ENCODE measurements at places on chromosomes 4 and X.

- DNase-seq, result no peak
Observed at GRCh38 chr4:146275370-146275769, 61.0 kb downstream of the REELD1 start.

DNA sequence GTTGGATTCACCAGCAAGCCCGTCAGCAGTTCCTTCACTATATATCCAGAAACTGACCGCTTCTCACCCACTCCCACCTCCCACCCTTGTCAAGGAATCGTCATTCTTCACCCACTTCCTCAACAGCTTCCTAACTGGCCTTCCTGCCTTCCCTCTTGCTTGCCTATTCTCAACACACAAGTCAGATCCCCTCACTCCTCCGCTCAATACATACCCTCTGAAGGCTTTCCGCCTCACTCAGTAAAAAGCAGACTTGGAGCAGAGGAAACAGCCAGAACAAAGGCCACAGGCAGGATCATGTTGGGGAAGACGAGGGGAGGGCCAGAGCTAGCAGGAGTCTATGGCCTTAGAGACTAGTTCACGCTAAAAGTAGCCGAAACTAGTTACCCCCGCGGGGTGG, 23.7 kb downstream of the RWDD4 start:
- DNase-seq, result no peak

DNA sequence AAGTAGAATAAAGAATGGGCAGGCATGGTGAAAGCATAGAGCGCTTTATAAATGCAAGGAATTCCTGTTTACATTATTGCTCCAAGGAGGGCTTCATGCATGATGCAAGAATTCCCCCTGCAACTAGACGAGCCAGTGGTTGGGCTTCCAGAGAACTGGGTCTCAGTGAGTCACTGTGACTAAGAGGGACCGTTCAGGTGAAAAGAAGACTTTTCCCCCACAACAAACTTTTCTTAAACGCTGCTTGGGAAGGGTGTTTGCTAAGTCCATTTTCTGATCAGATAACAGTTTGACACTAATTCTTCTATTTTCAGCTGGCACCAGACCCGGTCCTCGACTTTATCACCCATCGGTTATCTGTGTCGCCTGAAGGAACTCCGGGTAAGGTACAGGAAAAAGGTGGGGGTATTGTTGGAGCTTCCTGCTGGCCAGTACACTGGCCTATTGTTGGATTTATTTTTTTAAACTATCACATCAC, 40.1 kb downstream of the LDB2 start:
- DNase-seq, result peak; percentile 67

DNA sequence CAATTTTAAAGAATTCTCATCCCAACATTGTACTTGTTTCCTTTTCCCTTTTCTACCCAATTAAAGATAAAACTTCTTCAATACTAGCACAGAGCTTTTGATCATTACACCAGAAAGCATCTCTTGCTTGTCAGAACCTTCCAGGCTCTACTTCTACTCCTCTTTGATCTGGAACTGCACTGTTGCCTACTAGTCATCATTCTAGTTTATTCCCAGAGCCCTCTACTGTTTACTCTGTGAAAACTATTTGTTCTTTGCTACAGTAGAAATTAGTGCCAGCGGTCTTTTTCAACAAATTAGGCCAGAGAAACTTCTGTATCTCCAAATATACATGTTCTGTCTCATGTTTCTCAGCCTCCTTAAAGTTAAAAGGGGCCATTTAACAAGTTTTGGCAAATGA, 46.8 kb upstream of the TMPRSS11F start:
- no peak for DNase-seq

- DNase-seq, result no peak
Observed at GRCh38 chr4:148716431-148717052, 274.3 kb upstream of the NR3C2 start.

- peak; percentile 13 for DNase-seq
Observed at GRCh38 chrX:340641-341423, 22.2 kb upstream of the GTPBP6 start.

DNA sequence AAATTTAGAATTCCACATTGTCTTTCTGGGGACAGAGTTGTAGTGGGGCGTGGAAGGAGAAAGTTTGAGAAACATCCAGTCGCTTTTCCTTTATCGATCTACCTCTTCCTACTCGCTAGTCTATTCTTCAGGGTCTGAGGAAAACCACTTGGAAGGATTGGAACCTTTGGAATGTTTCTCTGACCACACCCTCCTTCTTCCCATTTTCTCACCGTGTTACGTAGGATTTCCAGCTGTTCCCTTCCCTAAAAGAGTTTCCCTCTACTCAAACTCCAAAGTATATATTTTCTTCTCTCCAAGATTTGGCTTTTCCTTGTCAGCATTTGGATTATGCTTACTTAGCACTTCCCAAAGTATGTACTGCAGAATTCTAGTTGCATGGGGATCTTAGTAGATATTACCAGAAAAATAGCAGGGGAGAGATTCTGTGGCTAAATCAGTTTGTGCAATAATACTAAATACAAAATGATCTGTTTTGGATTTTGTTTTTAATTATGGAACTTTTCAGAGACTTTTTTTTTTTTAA, 4.9 kb downstream of the ENPEP start:
- DNase-seq, result no peak

DNA sequence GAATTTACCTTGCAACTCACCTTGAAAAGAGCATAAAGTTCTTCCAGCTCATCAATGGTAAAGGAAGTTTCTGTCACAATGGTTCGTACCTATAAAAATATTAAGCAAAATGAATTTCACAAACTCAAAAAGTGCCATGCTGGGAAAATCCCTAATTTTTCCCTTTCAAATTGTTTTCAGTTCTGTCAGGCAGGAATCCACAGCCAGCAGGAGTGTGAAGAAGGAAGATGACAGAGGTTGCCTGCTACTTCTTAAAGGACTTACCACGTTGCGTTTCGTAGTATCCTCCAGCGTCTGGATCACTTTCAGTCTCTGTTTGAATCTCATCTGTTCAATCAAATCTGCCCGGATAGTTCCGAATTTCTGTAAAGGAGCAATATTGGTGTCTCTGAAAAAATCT, 70.3 kb upstream of the UCP1 start:
- no peak for DNase-seq

GRCh38 chr4:181971411-181971810, 271.8 kb upstream of the TENM3 start:
- no peak for DNase-seq

DNA sequence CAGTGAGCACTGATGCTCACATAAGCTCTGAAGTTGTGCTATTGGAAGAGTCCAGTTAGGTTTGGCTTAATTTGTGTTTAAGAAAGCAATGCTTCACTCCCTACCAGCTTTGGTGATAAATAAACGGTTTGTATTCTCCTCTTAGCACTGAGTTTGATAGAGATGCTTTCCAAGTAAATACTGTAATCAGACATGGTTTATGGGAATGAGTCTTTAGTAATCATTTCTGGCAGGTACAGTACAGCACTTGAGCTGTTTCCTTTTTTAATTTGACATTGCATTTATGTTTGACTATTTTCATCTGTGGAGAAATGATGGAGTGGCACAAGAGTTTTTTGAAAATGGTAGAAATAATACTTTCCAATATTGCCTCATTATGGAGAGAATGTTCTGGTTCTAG, 455.3 kb downstream of the ACTRT1 start:
- DNase-seq, result no peak

- DNase-seq, result no peak
Observed at GRCh38 chr4:109552237-109552636, 7.8 kb upstream of the MCUB start.

DNA sequence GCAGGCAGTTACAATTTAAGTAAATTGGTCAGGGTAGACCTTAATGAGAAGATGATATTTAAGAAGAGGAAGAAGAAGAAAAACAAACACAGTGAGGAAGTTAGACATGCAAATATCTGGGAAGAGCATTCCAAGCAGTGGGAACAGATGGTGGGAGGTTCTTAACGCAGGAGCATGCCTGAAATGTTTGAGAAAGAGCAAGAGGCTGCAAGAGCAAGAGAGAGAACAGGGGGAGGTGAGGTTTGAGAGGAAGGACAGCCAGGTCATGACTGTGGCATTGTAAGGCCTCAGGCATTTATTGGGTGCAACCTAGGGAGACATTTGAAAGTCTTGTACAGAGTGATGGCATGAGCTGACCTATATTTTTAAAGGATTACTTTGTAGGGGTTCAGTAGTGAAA, 136.0 kb downstream of the UGT8 start:
- no peak for DNase-seq

- no peak for DNase-seq
Observed at GRCh38 chr4:36133086-36133485, 111.2 kb downstream of the ARAP2 start.

DNA sequence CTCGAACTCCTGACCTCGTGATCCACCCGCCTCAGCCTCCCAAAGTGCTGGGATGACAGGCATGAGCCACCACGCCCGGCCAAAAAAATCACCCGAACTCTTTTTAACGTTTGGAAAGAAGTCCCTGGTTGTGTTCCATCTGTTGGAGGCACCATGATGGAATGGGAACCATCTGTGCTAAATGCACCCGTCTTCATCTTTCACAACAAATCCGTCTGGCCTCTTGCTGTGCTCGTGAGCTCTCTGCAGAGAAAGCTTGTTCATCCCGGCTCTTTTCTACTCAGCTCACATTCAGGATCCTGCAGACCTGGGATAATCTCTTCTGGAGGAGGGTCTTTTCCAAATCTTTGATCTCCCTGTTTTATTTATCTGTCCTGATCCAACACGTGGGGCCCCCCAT, 188.8 kb downstream of the CRLF2 start:
- DNase-seq, result no peak

- DNase-seq, result no peak
Observed at GRCh38 chr4:152235718-152236117, 300.2 kb downstream of the FBXW7 start.

DNA sequence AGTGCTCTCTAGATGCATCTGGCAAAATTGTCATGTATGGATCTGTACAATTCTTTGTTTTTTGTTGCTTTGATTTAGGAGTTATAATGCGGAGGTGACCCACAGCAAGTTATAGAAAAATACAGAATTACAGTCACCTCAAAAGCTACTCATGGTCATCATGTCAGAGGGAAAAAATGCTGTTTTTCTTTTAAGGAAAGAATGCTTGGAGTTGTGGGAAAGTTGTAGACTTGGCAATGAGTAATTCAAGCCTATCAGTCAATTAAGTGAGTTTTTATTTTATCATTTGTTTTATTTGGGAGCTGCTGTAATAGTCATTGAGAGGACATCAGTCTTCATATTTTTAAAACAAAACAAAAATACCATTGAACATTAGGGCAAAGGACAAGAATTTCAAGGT, 16.4 kb downstream of the FHL1 start:
- no peak for DNase-seq

- no peak for DNase-seq
Observed at GRCh38 chr4:143347484-143348111, 10.9 kb downstream of the GAB1 start.
